ENCODE measurements at places on chromosomes 6 and 20.

GRCh38 chr6:119340796-119341487 is 8.6 kb downstream of the MAN1A1 start:
- DNase-seq = no peak

DNA sequence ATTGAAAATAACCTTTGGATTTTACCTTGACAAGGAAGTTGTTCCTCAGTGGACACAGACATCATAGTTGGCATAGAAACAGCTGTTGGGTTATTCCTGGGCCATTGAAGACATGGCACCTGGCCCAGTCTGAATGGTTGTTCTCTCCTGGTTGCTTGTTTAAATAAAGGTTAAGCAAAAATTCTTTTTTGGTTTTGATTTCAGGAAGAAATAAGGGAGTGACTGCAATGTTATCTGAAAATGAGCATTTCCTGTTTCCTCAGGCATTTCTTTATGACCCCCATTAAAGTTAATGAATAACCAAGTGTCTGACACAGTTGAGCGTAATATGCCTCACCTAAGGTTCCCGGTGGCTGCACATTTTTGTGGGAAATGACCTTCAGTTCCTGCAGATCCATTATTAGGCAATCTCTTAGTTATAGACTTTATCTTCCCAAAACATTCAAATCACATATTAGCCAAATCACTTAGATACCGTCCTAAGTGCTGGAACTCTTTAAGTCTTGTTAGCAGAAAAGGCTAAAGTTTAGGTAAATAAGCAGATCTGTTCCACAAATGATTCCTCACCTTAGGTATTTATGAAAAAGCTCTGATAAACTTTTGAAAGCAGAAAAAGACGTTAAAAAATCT is 648.7 kb upstream of the FLRT3 start:
- no peak for DNase-seq

GRCh38 chr6:154773610-154774089 is 40.4 kb downstream of the SCAF8 start:
- no peak for DNase-seq

DNA sequence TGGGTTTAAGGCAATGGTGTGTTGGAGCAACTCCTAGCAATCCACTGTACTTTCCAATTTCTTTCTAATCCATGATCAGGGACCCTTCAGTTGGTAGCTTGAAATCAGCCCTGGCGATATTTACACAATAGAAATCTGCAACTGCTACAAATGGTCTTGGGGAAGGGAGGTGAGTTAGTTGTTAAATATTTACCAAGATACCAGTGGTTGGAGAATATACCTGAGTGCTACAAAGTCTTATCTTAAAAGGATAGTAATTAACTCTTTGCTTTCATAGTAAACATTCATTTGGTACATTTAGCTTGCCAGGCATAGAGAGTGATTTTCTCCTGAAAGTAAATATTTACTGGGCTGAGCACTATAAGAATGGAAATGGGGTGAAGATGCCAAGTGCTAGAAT is 568.2 kb downstream of the BCKDHB start:
- DNase-seq = no peak

DNA sequence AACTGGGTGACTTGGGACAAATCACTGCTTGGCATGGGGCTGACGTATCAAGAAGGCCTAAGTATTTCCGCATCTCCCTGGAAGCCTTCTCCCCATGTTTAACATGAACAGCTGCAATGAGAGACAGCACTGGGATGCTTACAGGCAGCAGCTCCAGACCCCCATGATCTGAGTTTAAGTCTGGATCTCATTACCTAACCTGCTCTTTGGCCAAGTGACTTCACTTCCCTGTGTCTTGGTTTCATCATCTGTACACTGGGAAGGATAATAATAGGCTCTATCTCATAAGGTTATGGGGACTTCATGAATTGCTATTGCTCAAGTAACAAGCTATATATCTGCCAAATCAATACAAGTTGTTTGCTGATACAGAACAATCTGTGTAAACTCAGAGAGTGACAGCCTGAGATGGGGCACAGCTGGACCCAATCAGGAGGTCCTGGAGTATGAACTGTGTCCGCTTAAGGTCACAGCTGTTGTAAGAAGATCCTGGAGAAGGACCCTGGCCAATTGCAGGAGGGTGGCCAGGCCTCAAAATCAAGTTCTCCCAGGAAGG is 56.0 kb downstream of the TGM2 start:
- peak; percentile 58 for DNase-seq

DNA sequence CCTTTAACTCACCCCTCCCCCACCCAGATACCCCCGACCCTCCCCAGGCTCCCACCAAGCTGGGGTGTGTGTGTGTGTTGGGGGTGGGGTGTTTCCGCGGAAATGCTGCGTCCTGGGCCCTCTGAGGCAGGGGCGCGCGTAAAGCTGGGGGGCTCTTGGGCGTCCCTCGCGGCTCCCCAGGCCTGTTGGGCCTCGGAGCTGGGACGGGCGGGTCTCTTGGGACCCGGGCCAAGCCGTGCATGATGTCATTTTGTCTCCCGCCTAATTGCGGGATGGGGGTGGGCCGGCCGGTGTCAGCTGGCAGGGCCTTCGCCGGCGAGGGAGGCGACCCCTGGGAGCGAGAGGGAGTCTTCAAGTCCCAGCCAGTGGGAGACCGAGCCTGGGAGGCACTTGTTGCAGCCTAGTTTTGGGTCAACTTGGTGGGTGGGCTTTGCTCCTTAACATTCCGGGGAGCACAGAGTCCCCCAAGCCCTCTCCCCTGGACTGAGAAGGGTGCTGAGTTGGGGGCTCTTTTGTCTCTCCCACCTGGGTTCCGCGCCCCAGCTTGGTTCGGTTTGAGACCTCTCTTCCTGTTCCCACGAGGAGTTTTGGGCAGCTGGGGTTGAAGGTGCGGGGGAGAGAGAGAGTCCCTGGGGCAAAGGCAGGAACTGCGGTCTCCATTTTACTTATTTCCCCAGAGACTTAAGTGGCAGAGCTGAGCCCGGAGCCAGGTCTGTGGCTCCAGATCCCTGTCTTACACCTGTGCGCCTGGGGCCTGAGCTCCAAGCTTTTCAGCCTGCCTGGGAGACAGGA is 623 bp downstream of the MYBL2 start:
- DNase-seq = no peak

GRCh38 chr20:59747671-59748515 is 143.6 kb downstream of the PHACTR3 start:
- DNase-seq = no peak

DNA sequence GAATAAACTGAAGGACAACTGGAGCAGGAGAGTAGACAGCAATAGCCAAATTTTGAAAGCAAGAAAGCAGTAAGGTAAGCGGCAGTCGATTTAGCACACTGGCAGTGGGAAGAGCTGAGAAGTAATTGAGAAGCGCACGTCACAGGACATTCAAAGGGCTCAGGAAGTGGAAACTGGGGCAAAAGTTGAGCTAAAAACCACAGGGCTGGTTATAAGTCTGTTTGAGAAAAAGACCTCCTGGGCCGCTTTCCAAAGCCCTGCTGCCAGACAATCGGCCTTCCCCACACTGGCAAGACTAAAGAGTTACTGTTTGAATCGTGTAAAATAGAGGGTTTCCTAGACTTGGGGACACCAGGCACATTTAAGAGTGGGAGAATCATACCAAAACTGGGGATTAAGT is 161.4 kb downstream of the DNAH8 start:
- DNase-seq = no peak

DNA sequence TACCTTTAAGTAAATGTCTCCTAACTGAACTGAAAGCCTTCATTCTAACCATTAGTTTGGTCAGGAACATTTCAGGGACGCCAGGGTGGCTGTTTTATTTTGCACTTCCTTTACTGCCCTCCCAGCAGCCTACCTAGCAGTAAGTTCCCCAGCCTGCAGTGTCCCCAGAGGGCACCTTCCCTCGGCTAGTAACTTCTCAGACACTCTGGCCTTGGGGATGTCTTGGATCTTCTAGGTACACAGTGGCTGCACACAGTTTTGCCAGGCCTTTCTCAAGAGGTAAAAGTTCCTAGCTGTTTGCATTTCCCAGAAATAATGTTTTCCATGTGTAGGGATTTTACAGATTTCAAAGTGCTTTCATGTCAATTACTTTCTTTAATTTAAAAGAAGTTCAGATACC is 378 bp upstream of the LAMA2 start:
- DNase-seq = no peak

GRCh38 chr6:105620878-105621277 is 218.0 kb upstream of the PREP start:
- DNase-seq = no peak

- no peak for DNase-seq
Observed at GRCh38 chr20:14611479-14611878, 274.1 kb upstream of the FLRT3 start.

DNA sequence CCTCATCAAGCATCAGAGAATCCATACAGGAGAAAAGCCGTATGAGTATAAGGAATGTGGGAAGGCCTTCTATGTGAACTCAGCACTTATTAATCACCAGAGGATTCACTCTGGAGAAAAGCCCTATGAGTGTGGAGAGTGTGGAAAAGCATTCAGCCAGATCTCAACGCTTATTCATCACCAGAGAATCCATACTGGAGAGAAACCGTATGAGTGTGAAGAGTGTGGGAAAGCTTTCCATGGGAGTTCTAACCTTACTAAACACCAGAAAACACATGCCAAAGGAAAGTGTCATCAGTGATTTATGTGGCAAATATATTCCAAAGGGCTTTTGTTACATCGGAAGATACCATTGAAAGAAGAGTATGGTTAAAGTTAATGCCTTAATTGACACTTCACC is 25.4 kb downstream of the ZKSCAN8 start:
- DNase-seq = no peak

GRCh38 chr6:64128301-64129024 is 492.9 kb downstream of the PHF3 start:
- DNase-seq = no peak

DNA sequence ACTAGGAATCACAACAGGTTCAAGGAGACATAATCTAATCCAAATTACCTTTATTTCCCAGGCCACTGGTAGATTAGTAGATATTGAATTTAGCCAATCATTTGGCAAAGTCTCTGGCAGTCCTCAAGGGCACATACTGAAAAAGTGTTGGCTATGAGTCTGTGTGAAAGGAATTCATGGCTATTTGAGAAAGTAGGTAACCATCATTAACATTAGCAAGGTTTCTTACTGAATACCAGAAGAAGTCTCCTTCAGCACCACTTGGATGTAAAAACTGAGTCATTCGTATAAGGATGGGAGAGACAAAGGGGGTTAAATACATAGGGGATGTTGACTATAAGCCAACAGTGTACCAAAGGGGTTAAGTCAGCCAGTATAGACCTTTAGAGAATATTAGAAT is 36.7 kb downstream of the AGPAT4 start:
- no peak for DNase-seq

GRCh38 chr6:148064406-148065134 is 278.1 kb upstream of the SASH1 start:
- no peak for DNase-seq

DNA sequence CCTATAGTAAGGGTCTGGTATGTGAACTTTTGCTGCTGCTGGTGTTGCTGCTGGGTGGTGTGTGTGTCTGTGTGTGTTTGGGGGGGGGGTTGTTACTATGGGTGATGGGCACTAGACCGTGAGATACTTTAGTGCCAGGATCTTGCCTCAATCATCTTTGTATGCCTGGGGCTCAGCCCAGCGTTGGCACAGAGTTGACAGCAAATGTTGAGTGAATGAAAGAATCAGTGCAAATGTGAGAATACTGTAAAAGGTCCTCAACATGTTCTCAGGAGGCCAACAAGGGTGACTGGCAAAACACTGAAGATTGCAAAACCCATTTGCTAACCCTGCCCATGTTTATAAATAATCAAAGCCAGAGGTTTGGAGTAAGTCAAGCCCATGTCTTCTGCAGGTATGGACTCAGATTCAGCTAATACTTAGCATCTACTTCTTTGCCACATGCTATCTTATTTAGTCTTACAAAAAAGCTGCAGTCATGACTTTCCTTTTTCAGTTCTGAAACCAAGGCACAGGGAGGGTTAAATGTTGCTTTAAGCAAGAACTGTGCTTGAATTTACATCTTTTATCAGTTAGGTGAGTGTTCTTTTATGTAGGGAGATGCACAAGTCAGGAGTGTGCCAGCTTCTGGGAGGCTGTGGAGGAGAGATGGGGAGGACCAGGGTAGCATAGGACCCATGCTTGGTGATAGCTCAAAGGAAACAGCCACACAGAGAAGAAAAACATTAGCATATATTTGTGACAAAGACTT is 125.3 kb upstream of the SPACA1 start:
- DNase-seq = no peak

GRCh38 chr6:147046141-147046877 is 157.9 kb upstream of the STXBP5 start:
- no peak for DNase-seq

DNA sequence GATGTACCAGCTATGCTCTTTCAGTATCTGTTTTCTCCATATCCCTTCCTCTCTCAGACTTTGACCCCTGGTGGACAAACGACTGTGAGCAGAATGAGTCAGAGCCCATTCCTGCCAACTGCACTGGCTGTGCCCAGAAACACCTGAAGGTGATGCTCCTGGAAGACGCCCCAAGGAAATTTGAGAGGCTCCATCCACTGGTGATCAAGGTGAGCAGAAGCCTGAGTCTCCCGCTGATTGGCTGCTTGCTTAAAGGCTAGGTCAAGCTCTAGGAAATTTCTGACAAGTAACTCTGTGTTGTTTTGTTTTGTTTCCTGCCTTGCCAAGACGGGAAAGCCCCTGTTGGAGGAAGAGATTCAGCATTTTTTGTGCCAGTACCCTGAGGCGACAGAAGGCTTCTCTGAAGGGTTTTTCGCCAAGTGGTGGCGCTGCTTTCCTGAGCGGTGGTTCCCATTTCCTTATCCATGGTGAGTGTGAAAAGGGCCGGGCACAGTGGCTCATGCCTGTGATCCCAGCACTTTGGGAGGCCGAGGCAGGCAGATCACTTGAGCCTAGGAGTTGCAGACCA is 28.6 kb downstream of the C6orf89 start:
- DNase-seq = no peak

DNA sequence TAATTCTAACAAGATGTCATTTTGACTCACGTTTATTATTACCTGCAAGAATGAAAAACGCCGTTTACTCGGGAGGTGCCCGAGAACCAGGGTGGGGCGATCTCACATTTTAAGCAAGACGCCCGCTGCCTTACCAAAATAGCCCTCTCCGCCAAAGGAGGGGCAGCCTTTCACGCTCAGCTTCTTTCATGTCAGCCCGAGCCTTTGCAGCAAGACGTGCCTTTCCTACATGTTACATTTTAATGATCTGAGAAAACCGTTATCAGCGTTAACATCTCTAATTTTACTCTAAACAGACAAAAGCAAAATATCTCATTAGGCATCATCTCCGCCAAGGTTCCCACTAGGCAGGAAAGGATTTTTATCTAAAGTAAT is 2.0 kb downstream of the BACH2 start:
- DNase-seq = no peak

DNA sequence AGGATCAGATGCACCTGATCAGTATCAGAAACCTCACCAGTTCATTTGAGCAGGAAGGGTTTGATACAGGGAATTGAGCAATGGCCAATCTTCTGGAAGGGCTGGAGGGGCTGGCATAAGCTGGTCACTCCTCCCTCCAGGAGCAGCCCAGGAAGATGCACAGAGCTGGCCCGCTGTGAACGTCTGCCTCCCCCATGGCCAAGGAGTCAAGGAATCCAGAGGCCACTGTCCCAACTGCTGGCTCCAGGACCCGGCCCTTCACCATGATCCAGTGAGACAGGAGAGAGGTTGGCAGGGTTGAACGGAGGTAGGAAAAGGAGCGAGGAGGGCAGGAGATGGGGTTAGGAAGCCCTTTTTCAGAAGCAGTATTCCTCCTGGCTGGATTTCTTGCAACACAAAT is 113.9 kb upstream of the CST7 start:
- no peak for DNase-seq

GRCh38 chr6:139337830-139338229 is 36.6 kb downstream of the CITED2 start:
- peak; percentile 61 for DNase-seq

- no peak for DNase-seq
Observed at GRCh38 chr6:43275801-43276576, 22.1 kb upstream of the SLC22A7 start.

GRCh38 chr6:41878961-41879405 is 16.2 kb downstream of the USP49 start:
- DNase-seq = no peak
